Stimulated activated CD4-positive, alpha-beta T cell treated with anti-CD3 and anti-CD28 coated beads, Interleukin-2, amount 100 ng/mL, for 4 hours (primary cell): ENCODE measurements at places on chromosomes 12 and 14.

DNA sequence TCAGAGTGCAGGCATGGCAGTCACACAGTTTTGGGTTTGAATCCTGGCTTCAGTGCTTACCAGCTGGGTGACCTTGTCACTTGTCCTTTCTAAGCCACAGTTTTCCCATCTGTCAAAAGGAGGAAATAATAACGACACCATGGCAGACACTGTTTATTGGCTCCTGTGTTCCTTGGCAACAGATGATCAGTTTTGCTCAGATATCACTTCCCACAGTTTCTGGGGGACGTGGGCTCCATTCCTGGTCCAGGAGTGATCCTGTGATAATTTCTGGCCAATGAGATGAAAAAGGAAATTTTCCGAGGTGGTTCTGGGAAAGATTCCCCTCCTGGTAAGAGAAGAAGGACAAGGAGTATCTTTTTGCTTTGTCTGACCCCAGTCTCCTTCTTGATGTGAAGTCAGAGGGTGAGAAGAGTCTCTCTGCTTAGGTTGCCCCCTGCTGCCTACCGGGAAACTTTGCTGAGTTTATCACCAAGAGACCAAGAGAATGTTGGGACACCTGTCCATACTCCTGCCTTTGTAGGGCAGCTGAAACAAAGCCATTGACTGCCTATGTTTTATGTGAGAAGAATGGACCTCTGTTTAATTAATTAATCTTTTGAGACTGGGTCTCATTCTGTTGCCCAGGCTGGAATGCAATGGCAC lies 178.9 kb upstream of the NRXN3 start:
- no peak for DNase-seq

DNA sequence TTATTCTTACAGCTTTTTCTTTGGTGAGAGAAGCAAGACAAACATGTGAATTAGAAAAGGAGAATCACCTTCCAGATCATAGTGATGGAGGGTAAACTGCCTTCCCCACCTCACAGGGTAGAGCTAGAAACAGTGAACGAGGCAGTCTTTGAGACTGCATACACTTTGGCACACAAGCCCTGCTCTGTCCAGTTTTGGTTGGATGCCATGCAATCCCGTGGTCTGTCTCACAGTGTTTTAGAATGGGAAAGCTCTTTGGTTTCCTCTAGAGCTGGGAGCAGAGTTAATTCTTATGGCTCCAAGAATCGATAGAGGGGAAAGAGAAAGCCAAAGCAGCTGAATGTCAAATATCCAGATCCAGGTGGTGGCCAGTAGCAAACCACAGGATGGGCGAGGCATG lies 21.9 kb downstream of the TDP1 start:
- DNase-seq, result no peak

GRCh38 chr12:63508543-63508942 lies 159.8 kb downstream of the DPY19L2 start:
- DNase-seq, result no peak

DNA sequence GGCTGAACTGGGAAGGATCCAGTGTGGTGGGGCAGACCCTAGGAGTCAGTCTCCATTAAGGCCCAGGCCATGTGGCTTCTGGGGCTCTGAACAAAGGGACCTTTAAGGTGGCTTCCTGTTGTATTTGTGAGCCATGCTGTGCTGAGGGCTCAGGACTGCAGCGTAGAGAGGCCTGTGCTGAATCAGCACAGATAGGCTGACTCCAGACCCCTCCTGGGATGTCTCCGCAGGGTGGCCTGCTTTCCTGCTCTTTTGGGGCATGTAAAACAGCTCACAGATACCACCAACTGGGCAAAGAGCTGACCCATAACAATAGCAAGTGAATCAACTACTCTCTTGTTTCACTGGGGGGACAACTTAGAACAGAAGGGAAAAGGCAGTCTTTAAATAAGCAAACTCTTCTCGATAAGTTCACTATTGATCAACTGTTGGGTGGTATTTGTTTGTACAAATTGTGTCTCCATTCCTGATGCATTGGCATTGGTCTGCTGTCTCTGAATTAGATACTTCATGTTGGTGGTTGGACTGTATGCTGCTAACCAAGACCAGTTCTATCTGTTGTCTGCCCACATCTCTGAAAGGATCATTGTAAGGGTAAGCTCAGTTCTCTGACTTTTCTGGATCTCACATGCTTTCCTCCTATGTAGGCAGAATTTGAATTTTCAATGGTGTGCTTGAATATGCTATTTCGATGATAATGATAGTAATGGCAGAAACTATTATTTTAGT lies 71.8 kb downstream of the MYRFL start:
- DNase-seq, result no peak

GRCh38 chr12:12398026-12398859 lies 41.4 kb downstream of the BORCS5 start:
- no peak for DNase-seq

DNA sequence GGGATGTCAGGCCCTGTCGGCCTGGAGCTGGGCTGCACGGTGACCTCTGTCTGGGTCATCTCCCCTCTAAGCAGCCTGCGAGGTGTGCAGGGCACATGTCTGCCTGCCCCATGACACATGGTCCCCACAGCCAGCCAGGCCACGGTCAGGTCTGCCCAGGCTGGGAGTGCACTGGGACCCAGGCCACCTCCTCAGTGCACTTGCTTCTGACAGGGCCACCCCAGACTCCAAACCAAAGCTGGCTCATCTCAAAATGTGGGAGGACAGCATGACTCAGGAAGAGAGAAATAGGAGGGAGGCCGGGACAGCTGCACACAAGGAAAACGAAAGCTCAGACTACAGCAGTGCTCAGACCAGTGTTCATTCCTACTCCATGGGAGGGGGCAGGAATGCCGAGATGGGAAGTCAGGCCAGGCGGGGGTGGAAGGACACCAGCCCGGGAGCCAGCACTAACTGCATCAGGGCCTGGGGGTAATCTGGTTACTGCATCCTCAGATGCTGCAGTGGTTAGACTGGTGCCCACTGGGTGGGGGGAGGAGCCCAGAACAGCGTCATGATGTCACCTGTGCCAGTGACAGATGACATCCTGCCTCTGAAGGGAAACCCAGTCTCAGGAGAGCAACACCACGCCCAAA lies 4.0 kb downstream of the P2RX2 start:
- no peak for DNase-seq

DNA sequence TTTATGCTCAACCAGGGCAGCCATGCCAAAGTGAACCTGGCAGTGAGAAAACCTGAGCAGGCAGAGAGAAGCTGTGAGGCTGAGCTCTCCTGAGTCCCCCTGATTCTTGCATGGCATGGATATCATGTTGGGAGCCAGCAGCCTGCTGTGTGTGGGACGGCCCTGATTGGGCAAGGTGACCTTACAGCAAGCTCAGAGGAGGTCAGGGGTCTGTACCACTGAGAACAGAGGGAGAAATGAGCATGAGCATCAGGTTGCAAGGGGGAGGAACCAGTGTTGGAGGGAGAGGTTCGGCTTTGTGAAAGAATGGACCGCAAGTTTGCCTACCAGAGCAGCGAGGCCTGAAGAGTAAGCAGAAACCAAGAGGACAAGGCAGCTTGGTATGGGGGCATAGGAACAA lies 59.1 kb upstream of the PTGR2 start:
- no peak for DNase-seq

- no peak for DNase-seq
Measured at GRCh38 chr14:69848903-69849391, 30.3 kb upstream of the SMOC1 start.

GRCh38 chr14:98411154-98411553 lies 860.8 kb downstream of the BCL11B start:
- DNase-seq, result no peak

DNA sequence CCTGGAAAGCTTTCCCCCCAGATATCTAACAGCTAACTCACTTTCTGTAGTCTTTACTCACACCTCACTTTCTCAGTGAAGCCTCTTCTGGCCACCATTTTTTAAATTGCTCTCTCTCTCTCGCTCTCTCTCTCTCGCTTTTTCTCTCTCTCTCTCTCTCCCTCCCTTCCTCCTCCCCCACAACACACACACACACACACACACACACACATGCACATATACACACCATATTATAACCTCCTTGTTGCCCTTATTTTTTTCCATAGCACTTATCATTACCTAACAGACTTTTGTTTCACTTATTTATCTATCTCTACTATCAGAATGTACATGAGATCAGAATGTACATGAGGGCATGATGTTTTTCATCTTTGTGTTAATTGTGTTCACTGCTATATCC lies 156.8 kb downstream of the DUSP6 start:
- no peak for DNase-seq

- DNase-seq, result no peak
Measured at GRCh38 chr14:74829251-74829650, 46.7 kb downstream of the PROX2 start.
